ENCODE measurements at places on chromosomes 1 and 21. TPM values are rescaled to one million over a fixed set of nuclear protein-coding genes. Genes with fewer than 3 reads are reported as not detected.

- DNase-seq: no peak
These were observed 10.3 kb upstream of the SLC45A1 start for GRCh38 chr1:8307628-8308027.

GRCh38 chr1:181765451-181766026, 282.2 kb downstream of the CACNA1E start:
- DNase-seq: no peak

- DNase-seq: no peak
These were observed 310.6 kb downstream of the DISC1 start for GRCh38 chr1:231936983-231937775.

DNA sequence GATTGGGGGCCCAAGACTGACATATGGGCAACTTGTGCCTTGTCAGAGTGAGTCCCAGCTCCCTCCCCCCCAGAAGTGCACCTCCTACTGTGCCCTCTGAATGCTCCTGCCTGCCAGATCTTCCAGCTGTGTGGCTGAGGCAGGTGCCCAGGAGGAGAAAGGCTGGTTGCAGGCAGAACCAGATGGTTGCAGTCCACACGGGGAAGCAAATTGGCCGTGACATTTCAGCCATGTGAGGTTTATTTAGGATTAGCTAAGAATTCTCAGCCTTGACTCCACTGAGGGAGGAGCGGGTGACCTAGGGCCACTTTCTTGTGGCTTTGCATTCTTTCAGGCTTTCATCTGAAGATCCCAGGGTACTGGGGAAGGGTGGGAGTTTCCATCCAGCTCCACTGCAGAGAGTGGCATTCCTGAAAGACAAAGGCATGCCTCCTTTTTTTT, 33.8 kb downstream of the PEX14 start:
- DNase-seq: peak; percentile 51

- DNase-seq: no peak
These were observed 776 bp upstream of the CADM3 start for GRCh38 chr1:159170639-159171038.

GRCh38 chr1:206694171-206695124, 9.7 kb downstream of the MAPKAPK2 start:
- DNase-seq: no peak

GRCh38 chr1:1604374-1605033, 4.6 kb upstream of the FNDC10 start:
- DNase-seq: no peak

GRCh38 chr1:208929575-208929974, 653.9 kb upstream of the CAMK1G start:
- DNase-seq: no peak

- peak; percentile 54 for DNase-seq
These were observed 27.5 kb downstream of the ERG start for GRCh38 chr21:38470755-38471154.

DNA sequence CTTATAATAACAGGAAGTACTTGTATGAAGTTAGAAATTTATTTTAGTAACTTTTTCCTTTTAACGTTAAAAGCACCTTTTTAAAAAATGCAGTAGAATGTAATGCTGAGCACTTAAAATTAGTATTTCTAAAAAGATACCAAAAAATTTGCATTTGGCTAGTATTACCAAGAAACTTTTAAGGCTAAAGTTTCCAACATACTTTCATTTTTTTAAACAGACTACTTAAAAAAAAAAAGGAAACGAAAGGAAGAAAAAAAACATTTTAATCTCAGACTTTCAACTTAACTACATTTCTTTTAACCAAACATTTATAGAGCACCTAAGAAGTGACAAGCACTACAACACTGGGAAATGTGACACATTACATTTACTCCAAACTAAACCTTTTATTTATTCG, 2.8 kb downstream of the ARID4B start:
- DNase-seq: no peak

MYOG gene
- not detected for total RNA-seq

ANGPTL1 gene
- 1.5 TPM for total RNA-seq

UBXN10 gene
- not detected for total RNA-seq

CELA2B gene
- not detected for total RNA-seq
